ENCODE measurements at places on chromosomes 4 and X. TPM values are rescaled to one million over a fixed set of nuclear protein-coding genes. Genes with fewer than 3 reads are reported as not detected.

DNA sequence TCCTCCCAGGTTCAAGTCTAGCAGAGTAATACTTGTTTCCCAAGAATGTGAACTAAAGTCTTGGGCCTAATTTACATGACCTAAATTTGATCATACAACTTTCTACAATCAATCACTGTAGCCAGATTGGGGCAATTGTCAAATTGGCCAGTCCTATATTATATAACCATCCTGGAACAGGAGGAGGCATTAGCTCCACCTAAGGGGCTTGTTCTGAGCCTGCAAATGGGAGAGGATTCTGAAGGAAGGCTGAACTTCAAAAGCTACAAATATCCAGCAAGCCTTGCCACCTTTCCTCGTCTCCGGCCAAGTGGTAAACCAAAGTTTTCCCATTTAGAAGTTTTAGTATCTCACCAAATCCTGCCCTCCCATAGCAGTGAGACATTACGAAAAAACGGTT, 1289.6 kb upstream of the TENM3 start:
- no peak overlapping the region for H3K27ac ChIP-seq
- no peaks in the 10 kb centered on the region for H3K4me1 ChIP-seq
- no peaks in the 10 kb centered on the region for H3K27me3 ChIP-seq
- no peak for DNase-seq
- H3K36me3 ChIP-seq, result no peaks in the 10 kb centered on the region

DNA sequence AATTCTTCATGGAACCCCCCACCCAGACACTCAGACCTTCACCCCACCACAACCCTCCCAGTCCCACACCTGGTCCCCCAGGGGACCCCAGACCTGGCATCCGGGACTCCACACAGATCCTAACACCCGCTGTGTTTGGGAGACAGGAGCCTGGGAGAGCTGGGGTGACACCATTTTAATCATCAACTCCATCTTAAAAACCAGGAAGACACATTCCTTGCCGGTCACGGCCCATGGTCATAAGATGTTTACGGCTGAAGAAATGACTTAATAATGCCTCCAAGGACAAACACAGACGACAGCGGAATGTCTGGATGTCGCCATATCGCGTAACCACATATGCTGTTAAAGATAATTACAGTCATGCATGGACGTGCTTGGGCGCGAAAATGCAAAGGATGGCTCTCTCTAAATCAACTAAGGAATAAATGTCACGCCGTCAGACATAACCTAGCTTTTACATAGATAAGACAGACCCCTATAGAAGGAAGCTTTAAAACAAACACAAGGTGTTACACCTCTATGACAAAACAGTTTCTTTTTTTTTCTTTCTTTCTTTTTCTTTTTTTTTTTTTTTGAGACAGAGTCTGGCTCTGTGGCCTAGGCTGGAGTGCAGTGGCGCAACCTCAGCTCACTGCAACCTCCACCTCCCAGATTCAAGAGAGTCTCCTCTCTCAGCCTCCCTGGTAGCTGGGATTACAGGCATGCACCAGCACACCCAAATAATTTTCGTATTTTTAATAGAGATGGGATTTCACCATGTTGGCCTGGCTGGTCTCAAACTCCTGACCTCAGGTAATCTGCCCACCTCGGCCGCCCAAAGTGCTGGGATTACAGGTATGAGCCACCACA, 2.1 kb upstream of the DHRSX start:
- peaks cover 26% of the 10 kb centered on the region for H3K4me1 ChIP-seq
- H3K27ac ChIP-seq, result no peak overlapping the region
- no peak for DNase-seq
- no peaks in the 10 kb centered on the region for H3K36me3 ChIP-seq
- H3K27me3 ChIP-seq, result no peaks in the 10 kb centered on the region

GRCh38 chr4:152591396-152591795, 55.5 kb upstream of the FBXW7 start:
- H3K27me3 ChIP-seq, result no peaks in the 10 kb centered on the region
- H3K4me1 ChIP-seq, result peaks cover 5% of the 10 kb centered on the region
- no peak overlapping the region for H3K4me3 ChIP-seq
- DNase-seq, result peak; percentile 12
- no peak overlapping the region for H3K27ac ChIP-seq

The HMX1 gene
- not detected for total RNA-seq

DNA sequence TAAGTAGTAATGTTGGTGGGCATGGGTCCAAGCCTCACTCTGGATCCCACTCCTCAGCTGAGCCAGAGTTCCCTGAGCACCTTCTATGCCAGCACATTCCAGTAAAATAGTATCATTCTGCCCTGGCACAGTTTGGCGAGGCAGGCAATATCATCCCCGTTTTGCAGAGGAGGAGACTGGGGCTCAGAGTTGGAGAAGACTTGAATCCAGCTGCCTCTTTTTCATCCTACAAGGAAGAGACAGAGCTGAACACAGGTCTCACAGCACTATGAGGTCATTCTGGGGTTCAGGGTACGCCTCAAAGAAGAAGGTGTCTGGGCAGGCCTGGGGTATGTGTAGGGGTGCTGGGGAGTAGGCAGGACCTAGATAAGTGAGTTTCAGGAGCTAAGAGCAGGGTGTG, 103.9 kb upstream of the STX18 start:
- no peaks in the 10 kb centered on the region for H3K4me1 ChIP-seq
- H3K4me3 ChIP-seq, result no peak overlapping the region
- no peak for DNase-seq
- no peak overlapping the region for H3K27ac ChIP-seq
- H3K36me3 ChIP-seq, result no peaks in the 10 kb centered on the region

GRCh38 chrX:327660-328126, 9.1 kb upstream of the GTPBP6 start:
- peaks cover 26% of the 10 kb centered on the region for H3K4me1 ChIP-seq
- DNase-seq, result no peak
- H3K27ac ChIP-seq, result no peak overlapping the region
- H3K27me3 ChIP-seq, result no peaks in the 10 kb centered on the region
- H3K36me3 ChIP-seq, result no peaks in the 10 kb centered on the region
- no peak overlapping the region for H3K4me3 ChIP-seq

The FOXO4 gene
- 41.9 TPM for total RNA-seq

- no peaks in the 10 kb centered on the region for H3K36me3 ChIP-seq
- no peak overlapping the region for H3K27ac ChIP-seq
- H3K27me3 ChIP-seq, result no peaks in the 10 kb centered on the region
- no peak overlapping the region for H3K4me3 ChIP-seq
- H3K4me1 ChIP-seq, result no peaks in the 10 kb centered on the region
- DNase-seq, result no peak
These were observed 127.3 kb downstream of the NEK1 start for GRCh38 chr4:169485086-169485485.

DNA sequence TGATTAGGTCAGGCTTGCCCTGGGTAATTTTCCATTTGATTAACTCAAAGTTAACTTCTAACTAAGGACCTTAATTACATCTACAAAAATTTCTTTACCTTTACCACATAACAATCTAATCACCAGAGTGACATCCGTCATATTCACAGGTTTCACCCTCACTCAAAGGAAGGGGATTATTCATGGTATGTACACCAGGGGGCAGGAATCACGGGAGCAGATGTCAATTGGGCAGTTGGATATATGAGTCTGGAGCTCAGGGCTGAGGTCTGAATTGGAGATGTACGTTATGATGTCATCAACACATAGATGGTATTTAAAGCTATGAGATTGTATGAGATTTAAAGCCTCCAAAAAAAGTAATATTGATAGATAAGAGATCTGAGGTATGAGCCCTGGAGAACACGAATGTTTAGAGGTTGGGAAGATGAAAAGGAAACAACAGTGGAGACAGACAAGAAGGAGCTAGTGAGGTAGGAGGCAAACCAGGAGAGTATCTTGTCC, 52.9 kb downstream of the PGRMC1 start:
- no peaks in the 10 kb centered on the region for H3K4me1 ChIP-seq
- H3K27me3 ChIP-seq, result no peaks in the 10 kb centered on the region
- DNase-seq, result no peak
- H3K27ac ChIP-seq, result no peak overlapping the region
- no peaks in the 10 kb centered on the region for H3K36me3 ChIP-seq

DNA sequence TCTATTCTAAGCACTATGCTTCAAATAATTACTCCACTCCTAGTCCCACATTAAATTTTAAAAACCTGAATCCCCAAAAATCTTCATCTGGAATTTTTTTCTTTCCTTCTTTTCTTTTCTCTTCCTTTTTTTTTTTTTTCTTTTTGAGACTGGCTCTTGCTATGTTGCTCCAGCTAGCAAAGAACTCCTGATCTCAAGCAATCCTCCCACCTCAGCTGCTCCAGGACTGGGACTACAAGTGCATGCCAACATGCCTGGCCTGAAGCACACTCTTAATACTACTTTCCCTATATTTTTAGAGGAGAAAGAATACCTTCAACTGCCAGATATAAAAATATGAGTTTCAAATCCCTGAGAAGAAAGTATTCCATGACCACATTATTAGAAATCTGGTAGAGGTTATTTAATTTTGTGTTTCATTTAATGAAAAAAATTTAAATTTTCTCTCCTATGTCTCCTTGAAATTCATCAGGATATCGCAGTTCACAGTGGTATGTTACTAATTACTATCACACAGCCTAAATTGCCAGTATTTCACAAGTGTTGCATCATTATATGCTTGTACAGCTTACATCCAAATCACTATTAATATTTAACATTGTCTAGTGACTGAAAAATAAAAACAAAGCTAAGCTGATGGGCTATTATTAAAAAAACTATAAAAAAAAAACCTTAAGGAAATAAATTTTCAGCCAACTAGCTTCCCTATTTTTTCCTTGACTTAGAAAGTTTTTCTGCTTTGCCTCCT, 227.8 kb downstream of the NAF1 start:
- H3K4me1 ChIP-seq, result no peaks in the 10 kb centered on the region
- H3K4me3 ChIP-seq, result no peak overlapping the region
- no peaks in the 10 kb centered on the region for H3K36me3 ChIP-seq
- no peak for DNase-seq
- no peak overlapping the region for H3K27ac ChIP-seq
- no peaks in the 10 kb centered on the region for H3K27me3 ChIP-seq

- H3K36me3 ChIP-seq, result no peaks in the 10 kb centered on the region
- H3K27ac ChIP-seq, result no peak overlapping the region
- H3K4me1 ChIP-seq, result no peaks in the 10 kb centered on the region
- H3K4me3 ChIP-seq, result no peak overlapping the region
- no peak for DNase-seq
These were observed 270.9 kb downstream of the SPRY1 start for GRCh38 chr4:123667496-123667895.

The POU4F2 gene
- total RNA-seq, result not detected

DNA sequence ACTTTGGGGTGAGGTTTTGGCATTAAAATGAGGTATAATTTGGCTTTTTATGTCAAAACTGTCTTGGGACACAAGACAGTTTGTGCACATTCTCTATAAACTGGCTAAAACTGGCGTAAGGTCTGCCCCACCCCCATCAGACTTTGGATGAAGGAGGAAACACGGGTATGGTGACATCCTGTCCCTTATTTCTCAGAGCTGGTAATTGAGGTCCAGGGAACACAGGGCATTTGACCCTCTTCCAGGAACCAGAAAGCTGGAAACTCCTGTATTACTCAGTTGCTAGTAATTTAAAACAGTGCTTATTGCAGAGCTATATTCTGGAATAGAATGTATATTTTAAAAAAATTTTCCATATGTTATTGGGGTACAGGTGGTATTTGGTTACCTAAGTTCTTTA, 78.8 kb downstream of the SLC16A2 start:
- no peaks in the 10 kb centered on the region for H3K4me1 ChIP-seq
- H3K4me3 ChIP-seq, result no peak overlapping the region
- H3K36me3 ChIP-seq, result no peaks in the 10 kb centered on the region
- H3K27me3 ChIP-seq, result no peaks in the 10 kb centered on the region
- no peak for DNase-seq

DNA sequence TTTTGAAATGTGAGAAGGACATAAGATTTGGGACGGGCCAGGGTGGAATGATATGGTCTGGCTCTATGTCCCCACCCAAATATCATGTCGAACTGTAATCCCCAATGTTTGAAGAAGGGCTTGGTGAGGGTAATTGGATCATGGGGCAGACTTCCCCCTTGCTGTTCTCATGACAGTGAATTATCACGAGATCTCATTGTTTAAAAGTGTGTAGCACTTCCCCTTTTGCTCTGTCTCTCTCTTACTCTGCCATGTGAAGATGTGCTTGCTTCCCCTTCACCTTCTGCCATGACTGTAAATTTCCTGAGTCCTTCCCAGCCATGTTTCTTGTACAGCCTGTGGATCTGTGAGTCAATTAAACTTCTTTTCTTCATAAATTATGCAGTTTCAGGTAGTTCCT, 17.5 kb downstream of the MTMR8 start:
- H3K27me3 ChIP-seq, result no peaks in the 10 kb centered on the region
- H3K27ac ChIP-seq, result no peak overlapping the region
- H3K36me3 ChIP-seq, result no peaks in the 10 kb centered on the region
- no peaks in the 10 kb centered on the region for H3K4me1 ChIP-seq
- DNase-seq, result no peak

Data from CD4-positive, alpha-beta memory T cell (primary cell).